ENCODE measurements at places on chromosomes 2 and 18.

DNA sequence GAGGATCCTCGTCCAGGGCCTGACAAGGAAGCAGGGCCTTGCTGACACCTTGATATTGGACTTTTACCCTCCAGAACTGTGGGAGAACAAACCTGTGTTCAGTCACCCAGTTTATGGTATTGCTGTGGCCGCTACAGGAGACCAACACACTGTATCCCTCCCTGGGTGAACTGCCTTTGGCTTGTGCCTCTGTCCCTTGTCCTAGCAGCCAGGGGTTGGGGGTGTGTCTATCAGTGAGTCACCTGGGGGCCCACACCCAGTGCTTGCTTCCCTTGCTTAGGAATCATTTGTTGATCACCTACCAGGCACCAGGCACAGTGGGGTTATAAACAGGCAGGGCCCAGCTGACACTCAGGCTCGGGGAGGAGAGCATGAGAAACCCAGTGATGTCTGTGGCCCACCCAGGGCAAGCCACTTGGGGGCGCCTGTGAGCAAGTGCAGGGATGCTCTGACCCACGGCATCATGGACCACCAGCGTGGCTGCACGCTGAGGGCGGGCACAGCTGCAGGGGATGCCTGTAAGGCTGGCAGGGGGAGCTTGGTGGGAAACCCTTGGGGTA lies 17.1 kb downstream of the TMEM185B start:
- DNase-seq = no peak

DNA sequence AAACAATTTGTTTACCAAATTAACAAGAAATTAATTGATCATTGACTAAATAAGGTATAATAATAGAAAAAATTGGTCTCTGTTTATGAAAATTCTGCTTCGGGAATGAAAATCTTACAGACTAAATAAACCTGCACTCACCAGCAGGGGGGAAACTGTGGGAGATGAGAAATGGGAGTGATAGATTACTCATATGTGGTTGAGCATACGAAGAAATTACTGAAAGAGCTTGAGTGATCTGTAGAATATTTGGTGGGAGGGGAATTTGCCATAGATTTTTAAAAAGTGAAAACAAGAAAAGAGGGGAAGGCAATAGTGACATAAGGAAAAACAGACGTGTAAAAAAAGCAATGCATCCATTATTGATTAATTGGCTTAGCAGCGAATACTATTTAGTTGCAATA lies 2.2 kb downstream of the HMSD start:
- DNase-seq = no peak

- DNase-seq = no peak
These were observed 488.1 kb upstream of the RAB12 start for GRCh38 chr18:8121101-8121500.

DNA sequence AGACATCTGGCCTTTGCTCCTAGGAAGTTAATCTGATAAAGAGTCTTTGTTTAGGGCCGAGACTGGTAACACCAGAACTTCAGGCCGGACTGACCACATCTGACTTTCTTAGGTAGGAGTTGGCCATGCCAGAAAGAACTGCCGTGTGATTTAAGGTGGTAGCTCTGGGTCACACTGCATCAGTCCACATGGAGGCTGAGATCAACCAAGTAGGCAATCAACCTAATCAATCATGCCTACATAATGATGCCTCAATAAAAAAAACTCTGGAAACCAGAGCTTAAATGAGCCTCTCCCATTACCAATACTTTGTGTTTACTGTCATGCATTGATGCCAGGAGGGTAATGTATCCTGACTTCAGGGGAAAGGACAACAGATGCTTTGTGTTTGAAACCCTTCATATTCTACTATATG lies 44.1 kb upstream of the ORC2 start:
- no peak for DNase-seq

DNA sequence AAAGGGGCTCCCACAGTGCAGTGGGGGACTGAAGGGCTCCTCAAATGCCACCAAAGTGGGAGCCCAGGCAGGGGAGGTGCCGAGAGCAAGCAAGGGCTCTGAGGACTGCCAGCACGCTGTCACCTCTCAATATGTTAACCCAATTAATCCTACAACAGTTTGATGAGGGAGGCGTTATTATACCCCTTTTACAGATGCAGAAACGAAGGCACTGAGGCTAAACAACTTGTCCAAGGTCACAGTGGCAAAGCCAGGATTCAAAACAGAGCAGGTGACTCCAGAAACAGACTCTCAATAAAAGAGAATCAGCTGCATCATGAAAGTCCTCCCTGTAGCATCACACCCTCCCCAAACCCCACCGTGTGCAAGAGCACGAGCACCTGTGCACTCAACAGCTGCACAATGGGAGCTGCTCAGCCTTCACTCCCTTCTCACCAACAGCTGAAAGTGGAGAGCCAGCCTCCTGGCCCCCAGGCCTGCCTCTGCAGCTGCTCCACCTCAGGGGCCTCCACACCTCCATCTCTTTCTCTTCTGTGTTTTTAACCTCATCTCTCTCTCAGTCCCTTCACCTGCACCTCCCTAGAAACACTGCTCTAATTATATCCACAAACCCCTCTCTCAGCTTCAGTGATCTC lies 8.1 kb downstream of the NPC1 start:
- no peak for DNase-seq

GRCh38 chr2:197328461-197328860 lies 17.9 kb upstream of the ANKRD44 start:
- no peak for DNase-seq

- DNase-seq = no peak
These were observed 51.6 kb upstream of the TMEFF2 start for GRCh38 chr2:192246297-192246696.

- no peak for DNase-seq
These were observed 310.4 kb upstream of the HDAC4 start for GRCh38 chr2:239710953-239711861.

DNA sequence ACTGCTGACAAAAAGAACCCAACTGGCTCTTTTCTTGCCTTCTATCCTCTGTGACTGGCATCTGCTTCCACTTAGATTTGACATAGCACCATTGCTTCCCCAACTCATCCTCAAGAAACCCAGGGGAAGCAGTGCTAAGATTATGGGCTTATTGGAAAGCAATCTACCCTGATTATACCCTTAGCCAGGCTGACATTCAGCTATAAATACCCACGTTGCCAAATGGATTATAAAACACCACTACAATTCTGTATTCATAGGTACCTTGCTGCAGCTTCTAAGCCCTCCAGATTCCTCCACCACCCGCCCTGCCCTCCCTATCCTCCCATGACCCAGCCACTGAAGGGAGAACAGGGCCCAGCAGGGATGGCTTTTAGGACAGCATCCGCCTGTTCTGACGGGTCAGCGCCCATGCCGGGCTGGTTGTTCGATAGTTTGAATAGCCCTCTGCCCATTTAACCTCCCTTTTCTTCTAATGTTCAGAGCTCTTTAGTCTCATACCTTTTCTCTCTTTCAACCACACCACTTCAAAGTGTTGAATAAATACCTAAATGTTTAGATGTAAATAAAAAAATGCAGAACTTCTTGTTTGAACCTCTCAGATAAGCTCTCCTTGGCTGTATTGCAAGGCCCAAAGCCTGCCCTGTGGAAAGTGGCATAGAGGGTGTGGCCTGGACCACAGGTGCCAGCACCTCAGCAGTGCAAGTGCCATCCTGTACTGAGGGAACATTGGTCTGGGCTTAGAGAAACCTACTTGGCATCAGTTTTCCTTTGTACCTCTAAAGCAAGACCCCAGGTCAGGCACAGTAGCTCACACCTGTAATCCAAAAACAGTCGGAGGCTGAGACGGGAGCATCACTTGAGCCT lies 86.6 kb upstream of the RGPD5 start:
- no peak for DNase-seq

DNA sequence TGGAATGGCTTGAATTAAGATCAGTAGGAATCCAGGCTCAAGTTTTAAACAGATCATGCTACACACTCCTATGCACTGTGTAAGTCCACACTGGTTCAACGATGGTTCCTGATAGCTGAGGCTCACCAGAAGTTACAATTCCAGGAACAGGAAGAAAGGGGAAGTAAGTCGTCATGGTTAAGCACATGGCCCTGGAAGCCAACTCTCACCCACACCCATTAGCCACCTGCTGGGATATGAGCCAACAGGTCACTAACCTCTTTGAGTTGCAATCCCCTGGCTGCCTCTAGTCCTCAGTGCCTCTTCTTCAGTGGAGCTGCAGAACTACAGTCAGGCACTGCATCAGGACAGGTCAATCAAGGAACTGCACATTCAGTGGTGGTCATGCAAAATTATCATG lies 133.5 kb downstream of the TMEM182 start:
- no peak for DNase-seq

Measured in hippocampal formation (tissue), 2 donors.